ENCODE measurements at places on chromosomes 2 and 18.

GRCh38 chr18:77006305-77007175 lies 126.0 kb downstream of the MBP start:
- DNase-seq: no peak

GRCh38 chr2:146238254-146238966 lies 1606.4 kb upstream of the ACVR2A start:
- DNase-seq: no peak

DNA sequence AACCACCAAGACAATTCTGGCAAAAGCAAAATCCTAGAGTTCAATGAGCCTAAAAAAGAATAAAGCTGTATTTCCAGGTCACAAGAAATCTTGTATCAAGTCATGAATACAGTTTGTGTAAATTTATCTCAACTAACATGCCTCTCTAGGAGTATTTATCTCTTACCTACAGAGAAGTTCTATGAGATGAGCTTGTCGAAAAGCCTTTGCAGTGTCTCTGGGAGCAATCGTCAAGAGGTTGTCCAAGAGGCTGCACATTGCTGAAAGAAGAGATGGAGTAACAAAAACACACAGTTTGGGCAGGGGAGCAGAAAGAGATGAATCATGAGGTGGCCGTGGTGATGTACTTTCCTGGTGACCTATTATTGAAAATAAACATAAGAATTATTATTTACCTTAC lies 112.0 kb upstream of the CD226 start:
- DNase-seq: no peak

GRCh38 chr2:15112216-15112615 lies 448.9 kb downstream of the NBAS start:
- DNase-seq: no peak

DNA sequence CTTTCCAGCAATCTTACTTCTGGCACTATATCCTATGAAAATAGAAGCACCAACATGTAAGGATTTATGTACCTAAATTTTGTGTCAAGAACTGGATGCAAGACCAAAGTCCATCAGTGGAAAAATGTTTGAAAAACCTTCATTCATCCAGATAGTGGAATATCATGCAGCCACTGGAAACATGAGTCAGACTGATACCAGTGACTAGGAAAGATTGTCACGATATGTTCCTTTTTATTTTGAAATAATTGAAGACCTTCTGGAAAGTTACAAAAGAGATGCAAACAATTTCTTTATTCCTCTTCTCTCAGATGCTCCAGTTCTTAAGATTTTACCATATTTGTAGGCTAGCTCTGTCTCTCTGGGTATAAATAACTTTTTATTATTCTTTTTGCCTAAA lies 40.5 kb upstream of the IL1R2 start:
- no peak for DNase-seq

DNA sequence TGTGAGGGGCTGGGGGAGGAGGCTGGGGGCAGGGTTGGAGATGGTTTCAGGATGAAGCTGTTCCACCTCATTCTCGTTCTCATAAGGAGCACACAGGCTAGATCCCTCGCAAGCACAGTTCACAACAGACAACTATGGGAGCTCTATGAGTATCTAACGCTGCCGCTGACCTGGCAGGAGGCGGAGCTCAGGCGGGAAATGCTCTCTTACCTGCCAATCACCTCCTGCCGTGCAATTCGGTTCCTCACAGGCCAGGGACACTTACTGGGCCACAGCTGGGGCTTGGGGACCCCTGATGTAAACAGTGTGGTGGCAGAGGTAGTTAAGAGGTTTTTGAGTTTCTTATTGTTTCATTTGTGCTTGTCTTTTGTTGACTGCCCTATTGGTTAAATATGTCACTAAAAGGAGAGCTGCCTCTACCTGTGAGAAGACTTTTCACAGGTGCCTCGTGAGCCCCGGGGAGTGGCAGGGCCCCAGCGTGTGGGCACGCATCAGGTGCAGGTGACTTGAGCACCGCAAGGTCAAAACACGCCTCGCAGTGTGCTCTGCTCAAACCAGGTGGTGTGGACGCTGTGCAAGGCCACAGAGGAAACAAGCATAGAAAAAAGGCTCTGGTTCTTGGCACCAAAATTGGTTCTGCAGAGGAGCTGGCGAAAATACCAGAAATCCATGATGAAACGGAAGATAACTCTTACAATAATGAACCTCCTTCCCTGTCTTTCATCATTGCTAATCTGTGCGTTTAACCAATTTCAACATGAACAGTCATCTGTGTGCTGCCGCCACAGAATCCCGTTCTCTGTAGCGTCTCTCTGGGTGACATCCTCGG lies 10.2 kb downstream of the MLPH start:
- no peak for DNase-seq

- DNase-seq: no peak
Observed at GRCh38 chr2:102251042-102251848, 60.1 kb upstream of the IL1RL1 start.

DNA sequence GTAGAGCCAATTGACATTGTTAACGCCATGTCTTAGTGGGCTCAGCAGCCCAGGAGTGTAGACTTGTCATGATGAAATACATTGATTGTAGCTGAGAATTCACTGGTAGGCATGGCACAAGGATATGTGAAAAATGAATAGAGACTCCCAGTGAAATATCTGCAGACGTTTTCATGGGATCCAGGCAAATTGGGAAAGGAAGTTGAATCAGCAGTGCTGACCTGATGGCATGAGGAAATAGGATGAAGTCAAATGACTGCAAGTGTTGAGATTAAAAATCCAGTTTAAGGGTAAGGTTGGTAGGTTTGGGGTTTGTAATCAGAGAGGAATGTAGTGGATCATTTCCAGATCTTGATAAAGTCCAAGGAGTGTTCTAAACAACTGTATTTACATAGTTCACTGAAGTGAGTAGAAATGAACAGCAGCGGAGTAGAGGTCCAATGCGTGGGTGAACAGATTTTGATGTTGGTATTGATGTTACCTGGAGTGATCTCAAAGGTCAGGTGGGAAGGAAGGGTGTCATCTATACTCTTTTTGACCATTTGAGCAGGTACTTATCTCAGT lies 24.6 kb downstream of the INSIG2 start:
- peak; percentile 76 for DNase-seq

GRCh38 chr2:27705851-27706622 lies 42.3 kb downstream of the SLC4A1AP start:
- peak; percentile 79 for DNase-seq

DNA sequence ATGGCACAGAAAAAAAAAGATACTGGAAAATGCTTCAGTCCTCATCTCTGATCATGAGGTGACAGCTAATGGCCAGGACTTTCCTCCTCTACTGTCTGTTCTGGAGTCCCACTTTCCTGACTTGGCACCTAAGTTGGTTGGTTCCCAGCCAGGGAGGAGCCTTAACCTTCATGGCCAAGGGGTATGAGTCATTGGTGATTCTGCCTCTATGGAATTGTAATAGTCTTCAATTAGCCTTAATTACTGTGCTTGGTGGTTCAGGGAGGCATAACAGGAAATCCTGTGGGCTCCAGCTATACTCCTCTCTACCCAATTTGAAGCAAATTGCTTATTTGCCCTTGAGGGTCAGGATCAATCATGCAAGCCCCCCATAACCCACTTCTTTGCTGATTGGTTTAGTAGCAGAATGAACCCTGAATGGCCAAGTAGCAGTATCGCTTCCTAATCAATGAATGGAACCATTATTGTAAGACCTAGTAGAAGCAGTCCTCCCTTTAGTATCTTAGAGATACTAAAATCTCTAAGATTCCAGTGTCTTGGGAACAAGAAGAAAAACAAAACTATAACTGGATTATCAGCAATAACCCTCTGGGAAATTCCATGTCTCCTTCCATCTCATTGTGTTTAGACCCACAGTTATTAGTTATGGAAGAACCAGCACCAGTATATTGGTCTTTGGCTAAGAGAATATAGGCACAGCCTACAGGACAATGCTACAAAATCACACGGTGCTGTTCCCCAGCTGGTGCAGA lies 109.0 kb downstream of the COL6A3 start:
- DNase-seq: peak; percentile 62

DNA sequence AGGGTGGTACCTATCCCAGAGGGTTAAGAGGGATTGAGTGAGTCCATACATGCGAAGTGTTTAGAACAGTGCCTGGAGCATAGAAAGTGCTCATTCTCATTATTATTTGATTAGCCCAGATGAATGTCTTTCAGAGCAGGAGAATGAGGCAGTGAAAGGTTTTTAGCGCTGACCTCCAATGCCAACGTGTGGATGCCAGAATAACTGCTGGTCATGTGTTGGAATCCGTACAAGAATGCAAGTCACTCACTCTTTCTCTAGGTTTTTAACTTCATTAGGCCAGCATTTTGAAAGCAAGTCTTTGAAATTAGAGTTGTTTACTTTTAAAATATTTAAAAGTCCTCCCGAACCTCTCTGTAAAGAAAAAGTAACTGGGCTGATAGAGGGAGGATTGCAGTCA lies 374.2 kb downstream of the EN1 start:
- no peak for DNase-seq

DNA sequence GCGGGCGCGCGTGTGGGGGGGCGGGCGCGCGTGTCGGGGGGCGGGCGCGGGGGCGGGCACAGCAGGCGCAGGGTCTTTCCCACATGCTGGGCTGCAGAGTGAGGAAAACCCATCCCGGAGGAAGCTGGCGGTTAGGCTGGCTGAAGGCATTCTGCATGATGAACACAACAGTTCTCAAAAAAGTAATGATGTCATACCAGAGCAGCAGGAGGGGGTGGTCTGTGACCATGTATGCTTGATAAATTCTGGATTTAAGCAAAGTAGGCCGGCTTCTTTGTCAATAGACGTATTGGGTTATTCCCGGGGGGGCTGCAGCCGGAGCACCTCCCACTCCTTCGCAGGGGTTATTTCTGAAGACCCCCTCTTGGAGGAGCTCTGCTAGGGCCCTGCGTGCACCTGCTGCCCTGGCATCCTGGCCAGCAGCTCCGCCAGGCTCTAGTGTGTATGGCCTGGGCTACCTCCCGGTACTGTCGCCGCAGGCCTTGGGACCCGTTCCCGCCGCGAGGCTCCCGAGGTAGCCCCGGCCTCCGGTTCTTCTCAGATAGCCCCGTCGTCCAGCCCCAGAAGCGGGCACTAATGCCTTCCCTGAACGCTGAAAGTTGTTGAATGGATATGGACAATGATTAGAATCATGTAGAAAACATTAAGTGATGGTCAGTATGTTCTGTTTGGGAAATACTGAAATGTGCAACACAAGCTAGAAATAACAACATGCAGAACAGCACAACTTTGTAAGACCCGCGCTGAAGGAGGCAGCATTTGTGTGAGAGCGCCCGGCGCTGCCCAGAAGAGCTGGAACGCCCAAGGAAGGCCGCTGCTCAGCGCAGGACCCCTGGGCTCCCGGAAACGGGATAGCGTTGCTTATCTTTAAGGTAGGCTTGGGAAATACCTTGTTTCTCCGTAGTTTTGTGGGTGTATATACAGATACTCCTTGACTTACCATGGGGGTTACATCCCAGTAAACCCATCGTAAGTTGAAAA lies 101.4 kb upstream of the RAB6C start:
- DNase-seq: peak; percentile 72

- DNase-seq: no peak
Observed at GRCh38 chr2:178527592-178527991, 47.3 kb downstream of the PLEKHA3 start.

DNA sequence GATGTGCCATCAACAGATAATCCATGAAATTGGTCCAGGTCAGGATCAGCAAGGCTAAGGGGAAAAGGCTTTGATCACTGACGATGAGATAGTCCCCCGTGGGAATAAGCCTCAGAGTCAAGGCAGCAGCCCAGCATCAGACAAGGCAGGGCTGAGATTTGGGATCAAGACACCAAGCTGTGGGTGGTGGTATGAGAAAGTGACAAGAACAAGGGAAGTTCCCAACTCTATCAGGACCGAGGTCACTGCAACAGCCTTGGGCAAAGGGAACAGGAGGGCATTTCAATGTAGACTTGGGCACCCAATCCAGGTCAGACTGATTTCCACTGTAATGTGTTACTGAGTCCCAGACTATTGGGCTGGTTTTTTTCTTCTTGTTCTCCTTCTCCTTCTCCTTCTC lies 18.7 kb downstream of the PLEK start:
- no peak for DNase-seq

- DNase-seq: no peak
Observed at GRCh38 chr2:222907790-222908441, 47.1 kb downstream of the ACSL3 start.

- no peak for DNase-seq
Observed at GRCh38 chr2:42053482-42053790, 5.6 kb downstream of the PKDCC start.

DNA sequence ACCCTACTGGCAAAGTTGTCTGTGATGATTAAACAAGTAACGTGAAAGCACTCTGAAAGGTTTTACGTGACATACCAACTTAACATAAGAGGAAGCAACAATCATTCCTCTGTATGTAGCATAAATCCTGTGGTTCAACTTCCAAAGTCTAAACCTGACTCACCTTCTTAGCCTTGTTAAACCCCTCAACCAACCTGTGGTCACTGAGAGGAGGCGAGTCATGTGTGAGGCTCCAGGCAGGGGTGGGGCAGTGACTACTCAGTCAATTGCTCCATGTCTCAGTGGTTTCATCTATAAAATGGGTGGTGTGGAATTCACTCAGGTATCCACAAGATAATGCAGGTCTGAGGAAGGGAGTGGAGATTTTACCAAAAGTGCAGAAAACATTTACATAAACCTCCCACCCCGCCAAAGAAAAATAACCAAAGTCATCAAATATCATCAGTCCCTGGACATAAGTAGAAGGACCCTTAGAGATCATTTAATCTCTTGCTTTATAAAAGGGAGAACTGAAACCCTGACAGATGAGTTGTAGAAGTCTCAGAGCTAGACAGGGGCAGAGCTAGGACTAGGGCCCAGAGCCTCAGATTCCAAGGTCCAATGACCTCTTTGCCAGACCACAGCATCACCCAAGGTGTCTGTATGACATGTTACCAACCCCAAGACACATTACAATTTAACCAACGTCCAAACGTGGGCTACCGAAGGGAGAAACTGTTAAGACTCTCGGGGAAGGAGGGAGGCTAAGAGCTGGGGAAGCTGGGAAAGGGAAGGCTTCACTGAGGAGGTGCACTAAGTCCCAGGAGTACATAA lies 3.7 kb upstream of the PCBP1 start:
- peak; percentile 94 for DNase-seq

DNA sequence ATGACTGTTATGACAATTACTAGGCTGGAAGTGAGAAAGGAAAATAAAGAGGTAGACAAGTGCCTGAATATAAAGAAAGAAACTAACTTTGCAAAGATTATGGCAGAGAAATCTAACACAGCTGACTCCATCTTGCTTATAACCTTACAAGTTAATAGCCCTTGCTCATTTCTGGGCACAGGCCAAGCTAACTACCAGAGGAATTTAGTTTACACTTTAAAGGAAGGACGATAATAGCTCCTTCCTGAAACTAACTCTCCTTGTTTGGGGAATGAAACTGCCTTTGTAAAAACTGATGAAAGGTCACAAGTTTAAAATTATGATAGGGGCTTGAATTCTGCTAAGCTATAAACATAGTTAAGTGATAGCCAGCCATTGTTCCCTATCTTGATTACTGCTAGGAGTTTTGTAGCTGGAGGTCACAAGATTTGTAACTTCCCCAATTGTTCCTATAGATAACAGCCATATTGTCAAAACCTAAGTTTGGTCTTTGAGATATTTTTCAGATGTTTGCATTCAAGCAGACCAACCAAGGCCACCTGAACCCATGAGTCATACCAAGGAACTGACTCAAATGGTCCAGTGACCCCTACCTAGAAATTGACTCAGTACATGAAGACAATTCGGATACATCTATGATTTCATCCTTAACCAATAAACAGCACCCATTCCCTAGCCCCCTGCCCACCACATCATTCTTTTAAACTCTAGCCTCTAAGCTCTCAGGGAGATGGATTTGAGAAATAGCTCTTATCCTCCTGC lies 209.2 kb upstream of the LRATD1 start:
- DNase-seq: no peak

Measured in SW480 (cell line).